Myometrial cell (primary cell): ENCODE measurements at places on chromosomes 7 and 10. TPM values are rescaled to one million over a fixed set of nuclear protein-coding genes. Genes with fewer than 3 reads are reported as not detected.

Gene STK31
- not detected in 2 replicates for total RNA-seq

Gene CH25H
- total RNA-seq, result 0.18 TPM in 1 of 2 replicates, not detected in the other

Gene MALRD1
- total RNA-seq, result 0.29 and 0.53 TPM in 2 replicates

Gene MYO1G
- total RNA-seq, result under 0.01 TPM in 1 of 2 replicates, not detected in the other

Gene CRHR2
- total RNA-seq, result not detected in 2 replicates

Gene GARIN1A
- not detected in 2 replicates for total RNA-seq

Gene OR9A2
- not detected in 2 replicates for total RNA-seq

Gene ITPRIP
- total RNA-seq, result 14.2 and 23.4 TPM in 2 replicates

Gene CCL24
- total RNA-seq, result not detected in 2 replicates

Gene CYP2C8
- not detected in 2 replicates for total RNA-seq

Gene SYNPO2L
- under 0.01 and 0.18 TPM in 2 replicates for total RNA-seq

Gene NODAL
- not detected in 2 replicates for total RNA-seq

Gene ACTR3C
- total RNA-seq, result 4.6 TPM in 1 of 2 replicates, not detected in the other

Gene ADAP1
- total RNA-seq, result 2.3 and 2.5 TPM in 2 replicates

Gene NPFFR1
- not detected in 2 replicates for total RNA-seq

Gene CLDN3
- total RNA-seq, result not detected in 2 replicates
